Fibroblast of the aortic adventitia (primary cell): ENCODE measurements at places on chromosomes 7 and 10. TPM values are rescaled to one million over a fixed set of nuclear protein-coding genes. Genes with fewer than 3 reads are reported as not detected.

Gene GJD4
- 0.09 TPM in 1 of 2 replicates, not detected in the other for total RNA-seq

Gene SFTPA1
- total RNA-seq: not detected in 2 replicates

Gene SKIDA1
- 0.41 and 0.90 TPM in 2 replicates for total RNA-seq

Gene HTRA1
- 55.5 and 156 TPM in 2 replicates for total RNA-seq

Gene PRKAR1B
- total RNA-seq: 7.0 and 10.1 TPM in 2 replicates

Gene PNLIPRP1
- total RNA-seq: not detected in 2 replicates

Gene ASL
- total RNA-seq: 13.9 and 45.8 TPM in 2 replicates

Gene OR9A2
- total RNA-seq: not detected in 2 replicates

Gene PILRA
- total RNA-seq: 0.27 TPM in 1 of 2 replicates, not detected in the other

Gene TRIM73
- total RNA-seq: 0.18 and 1.6 TPM in 2 replicates

Gene COBL
- total RNA-seq: not detected in 2 replicates

Gene GRID1
- total RNA-seq: not detected in 2 replicates

Gene IQUB
- total RNA-seq: 0.81 and 2.7 TPM in 2 replicates

Gene RBM33
- total RNA-seq: 21.9 and 72.1 TPM in 2 replicates

Gene TRPV6
- total RNA-seq: 0.08 TPM in 1 of 2 replicates, not detected in the other

Gene CAPZA2
- total RNA-seq: 174 and 246 TPM in 2 replicates

Gene COL17A1
- 2.0 and 2.3 TPM in 2 replicates for total RNA-seq
